ENCODE measurements at places on chromosomes 7 and 10.

DNA sequence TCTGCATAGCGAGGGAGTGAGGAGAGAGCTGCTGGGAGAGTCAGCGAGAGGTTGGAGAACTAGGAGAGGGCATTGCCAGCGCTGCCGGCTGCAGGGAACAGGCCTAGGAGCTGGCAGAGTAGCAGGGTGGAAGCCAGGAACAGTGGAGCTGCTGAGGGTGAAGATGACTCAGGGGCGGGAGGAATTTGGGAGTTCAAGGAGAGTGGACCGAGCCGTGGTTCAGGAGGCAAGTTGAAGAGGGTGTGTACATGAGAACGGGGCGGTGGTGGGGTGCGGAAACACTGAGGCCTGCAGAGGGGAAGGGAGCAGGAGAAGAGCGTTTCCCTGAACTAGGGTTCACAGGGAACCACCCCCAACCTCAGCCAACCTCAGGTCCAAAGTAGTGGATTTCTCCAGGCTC lies 31.5 kb downstream of the HIF1AN start:
- DNase-seq = no peak

- DNase-seq = no peak
Observed at GRCh38 chr7:130349911-130350782, 5.5 kb downstream of the CPA5 start.

GRCh38 chr7:158111049-158111751 lies 476.4 kb downstream of the PTPRN2 start:
- DNase-seq = no peak

DNA sequence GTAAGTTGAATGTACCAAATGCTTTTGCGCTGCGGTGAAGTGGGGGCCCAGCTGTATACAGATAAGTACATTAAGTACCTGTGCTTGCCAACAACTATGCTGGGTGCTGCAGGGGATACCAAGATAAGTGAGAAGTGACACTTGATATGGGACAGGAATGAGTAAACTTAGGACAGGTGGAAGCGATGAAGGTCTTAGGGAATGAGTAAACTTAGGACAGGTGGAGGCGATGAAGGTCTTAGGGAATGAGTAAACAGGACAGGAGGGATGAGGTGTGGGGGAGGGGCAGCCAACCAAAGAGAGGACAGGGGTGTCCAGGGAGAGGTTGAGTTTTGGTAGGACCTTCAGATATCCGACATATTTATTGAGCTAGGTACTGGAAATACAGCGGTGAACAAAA lies 1.4 kb downstream of the MDH2 start:
- no peak for DNase-seq

- DNase-seq = no peak
Observed at GRCh38 chr10:114042895-114043531, 653 bp upstream of the ADRB1 start.

DNA sequence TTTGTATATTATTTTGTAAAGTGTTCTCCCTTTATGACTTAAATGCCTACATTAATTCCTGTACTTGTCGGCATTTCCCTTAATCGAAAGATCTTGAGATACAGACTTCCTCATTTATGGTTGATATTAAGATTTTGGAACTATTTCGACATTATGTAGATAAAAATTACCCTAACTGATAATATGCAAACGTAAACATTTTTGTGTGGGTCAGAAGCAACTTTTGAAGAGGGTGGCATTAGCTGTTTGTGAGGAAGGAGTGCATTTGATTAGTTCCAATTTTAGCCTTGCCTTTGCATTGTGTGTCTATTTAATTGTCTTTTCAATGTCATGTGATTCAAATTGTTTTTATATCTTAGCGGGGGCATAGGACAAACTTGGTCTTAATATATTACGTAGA lies 114.7 kb downstream of the BICC1 start:
- DNase-seq = no peak

- DNase-seq = no peak
Observed at GRCh38 chr7:129529643-129530042, 27.3 kb downstream of the SMKR1 start.

DNA sequence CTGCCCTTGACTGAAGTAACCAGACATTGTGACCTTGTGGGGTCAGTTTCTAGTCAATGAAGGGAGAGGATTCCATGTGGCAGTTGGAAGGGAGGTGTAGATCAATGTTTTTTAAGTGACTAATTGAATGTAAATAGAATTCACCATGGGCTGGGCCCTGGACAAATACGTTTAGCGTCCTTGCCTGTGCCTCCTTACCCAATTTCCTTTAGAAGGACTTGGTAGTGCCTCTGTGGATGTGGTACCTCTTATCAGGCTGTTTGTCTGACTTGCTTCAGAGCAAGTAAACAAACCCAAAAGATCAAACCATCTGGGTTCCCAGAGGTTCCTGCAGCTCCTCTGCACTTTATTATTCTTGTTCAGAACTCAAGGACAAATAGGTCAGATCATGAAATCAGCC lies 4.3 kb upstream of the KAT6B start:
- DNase-seq = no peak

GRCh38 chr10:27628621-27629020 lies 117.0 kb downstream of the MKX start:
- DNase-seq = no peak

DNA sequence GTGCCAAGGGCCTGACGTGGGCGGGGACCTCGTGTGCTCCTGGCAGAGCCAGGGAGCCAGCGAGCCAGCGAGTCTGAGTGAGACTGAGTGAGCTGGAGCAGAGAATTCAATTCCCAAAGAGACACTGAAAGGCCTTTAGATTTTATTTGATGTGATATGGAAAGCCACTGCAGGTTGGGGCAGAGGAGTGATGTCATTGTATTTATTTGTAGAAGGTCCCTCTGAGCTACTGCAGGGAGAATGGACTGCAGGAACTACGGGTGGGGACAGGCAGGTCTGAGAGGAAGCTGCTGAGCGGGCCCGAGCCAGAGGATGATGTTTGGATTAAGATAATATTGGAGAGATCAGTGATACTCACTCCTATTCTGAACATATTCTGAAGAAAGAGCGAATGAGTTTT lies 445.8 kb upstream of the ANKRD30A start:
- no peak for DNase-seq

DNA sequence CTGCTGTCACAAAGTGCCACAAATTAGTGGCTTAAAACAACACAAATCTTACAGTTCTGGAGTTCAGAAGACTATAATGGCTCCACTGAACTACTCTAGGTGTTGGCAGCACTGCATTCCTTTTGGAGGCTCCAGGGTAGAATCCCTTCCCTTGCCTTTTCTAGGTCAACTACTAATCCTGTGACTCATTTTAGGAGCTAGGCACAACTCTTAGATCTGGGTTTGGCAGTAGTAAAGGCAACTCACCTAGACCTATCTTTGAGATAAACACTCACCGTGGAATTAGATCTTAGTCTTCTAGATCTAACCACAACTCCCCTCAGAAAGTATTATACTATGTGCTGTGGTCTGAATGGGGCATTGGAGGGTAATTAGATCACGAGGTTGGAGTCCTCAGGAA lies 60.4 kb downstream of the ANKIB1 start:
- no peak for DNase-seq

All from thymus (tissue), 14 donors.